Cerebellar cortex (tissue), 1 donor: ENCODE measurements at places on chromosomes 11 and 22.

DNA sequence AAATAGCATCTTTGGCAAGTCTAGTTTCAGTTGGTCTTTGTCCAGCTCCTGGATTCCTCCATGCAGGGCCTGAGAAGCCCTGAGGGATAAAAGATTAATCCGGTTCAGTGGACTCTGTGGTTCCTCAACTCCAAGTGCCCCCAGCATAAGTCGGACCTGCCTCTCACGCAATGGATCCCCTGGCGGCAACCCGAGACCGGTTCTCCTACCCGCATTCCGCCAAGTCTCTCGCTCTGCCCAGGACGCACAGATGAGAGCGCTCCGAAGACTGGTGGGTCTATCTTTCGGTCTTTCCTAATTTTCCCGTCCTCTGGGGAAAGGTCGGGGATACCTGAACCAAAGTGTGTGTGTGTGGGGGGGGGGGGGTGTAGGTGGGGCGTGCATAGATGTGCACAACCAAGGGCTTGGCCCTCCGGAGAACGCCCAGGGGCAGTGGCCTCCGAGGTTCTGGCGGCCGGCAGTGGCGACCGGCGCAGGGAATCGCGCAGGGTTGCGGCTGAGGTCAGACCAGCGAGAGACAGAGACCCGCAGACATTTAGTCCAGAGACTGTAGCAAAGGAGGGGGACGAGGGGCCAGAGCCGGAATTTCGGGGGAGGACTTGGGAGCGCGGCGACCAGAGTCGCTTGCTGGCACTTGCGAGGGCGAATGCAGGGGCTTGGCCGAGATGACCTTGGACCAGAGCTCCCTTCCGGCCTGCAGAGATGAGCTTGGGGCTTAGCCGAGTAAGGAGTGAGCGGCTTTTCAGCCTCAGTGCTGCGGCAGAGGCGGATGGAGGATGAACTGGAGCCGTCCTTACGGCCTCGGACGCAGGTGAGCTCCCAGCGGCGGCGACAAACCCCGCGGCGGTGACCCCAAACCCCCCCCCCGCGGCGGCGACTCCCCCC lies 712 bp upstream of the SLC2A11 start:
- peak; percentile 66 for DNase-seq

GRCh38 chr22:27885977-27886842 lies 32.8 kb downstream of the PITPNB start:
- peak; percentile 57 for DNase-seq

GRCh38 chr11:1963864-1964263 lies 16.7 kb downstream of the MRPL23 start:
- no peak for DNase-seq

GRCh38 chr11:60447070-60447469 lies 8.6 kb upstream of the MS4A1 start:
- no peak for DNase-seq

DNA sequence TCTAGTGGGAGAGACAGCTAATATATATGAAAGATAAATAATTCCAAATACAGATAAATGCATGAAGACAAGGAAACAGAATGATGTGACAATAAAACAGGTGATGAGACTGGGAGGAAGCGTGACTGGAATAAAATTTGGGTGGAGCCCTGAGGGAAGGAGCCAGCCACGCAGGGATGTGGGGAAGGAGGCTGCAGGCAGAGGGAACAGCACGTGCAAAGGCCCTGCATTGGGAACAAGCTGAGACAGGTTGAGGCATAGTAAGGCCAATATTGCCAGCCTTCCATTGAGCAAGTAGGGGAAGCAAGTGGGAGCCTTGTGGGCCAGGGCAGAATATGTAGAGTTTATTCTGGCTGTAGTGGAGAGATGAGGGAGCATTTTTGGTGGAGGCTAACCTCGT lies 107.5 kb upstream of the CRYBB3 start:
- no peak for DNase-seq

GRCh38 chr22:19571995-19572394 lies 47.8 kb upstream of the CLDN5 start:
- DNase-seq, result no peak

- DNase-seq, result no peak
Observed at GRCh38 chr11:122093731-122094275, 22.2 kb downstream of the BLID start.

GRCh38 chr22:32764330-32765131 lies 37.0 kb upstream of the TIMP3 start:
- peak; percentile 19 for DNase-seq

- no peak for DNase-seq
Observed at GRCh38 chr11:121614636-121615240, 162.0 kb upstream of the SORL1-AS1 start.

DNA sequence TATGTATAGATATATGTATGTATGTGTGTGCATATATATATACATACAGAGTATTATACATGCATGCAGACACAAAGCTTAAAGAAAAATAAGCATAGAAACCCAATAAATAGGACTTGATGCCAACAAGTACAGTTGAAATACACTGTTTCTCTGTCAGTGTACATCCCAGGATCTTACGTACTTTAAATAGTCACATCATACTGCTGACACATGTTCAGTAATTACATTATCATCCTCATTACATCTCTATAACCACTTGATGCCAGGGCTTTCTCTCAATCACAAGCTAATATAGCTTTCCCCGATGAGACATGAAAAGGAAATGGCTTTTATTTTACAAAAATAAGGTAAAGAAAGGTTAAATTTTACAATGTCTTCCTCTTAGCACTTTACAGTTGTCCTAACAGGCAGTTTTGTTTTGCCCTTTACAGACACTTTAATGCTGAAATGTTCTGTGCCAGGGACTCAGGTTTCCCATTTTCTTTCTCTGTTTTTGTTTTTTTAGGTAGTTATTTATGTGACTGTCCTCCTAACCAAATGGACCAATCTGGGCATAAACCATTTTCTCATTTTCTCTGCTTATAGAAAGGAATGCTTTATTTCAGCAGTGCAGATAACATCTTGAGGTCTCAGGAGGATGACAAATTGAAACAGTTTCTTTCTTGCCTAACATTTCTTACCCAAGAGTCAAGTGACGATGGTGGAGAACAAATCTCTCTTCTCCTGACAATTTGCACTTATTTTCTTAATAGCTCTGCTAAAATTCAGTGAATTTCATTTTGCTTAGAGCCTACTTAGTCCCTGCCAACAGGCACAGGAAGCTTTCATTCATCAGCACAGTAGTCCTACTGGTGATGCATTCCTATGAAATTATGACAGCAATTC lies 350.2 kb downstream of the TTC28 start:
- no peak for DNase-seq

DNA sequence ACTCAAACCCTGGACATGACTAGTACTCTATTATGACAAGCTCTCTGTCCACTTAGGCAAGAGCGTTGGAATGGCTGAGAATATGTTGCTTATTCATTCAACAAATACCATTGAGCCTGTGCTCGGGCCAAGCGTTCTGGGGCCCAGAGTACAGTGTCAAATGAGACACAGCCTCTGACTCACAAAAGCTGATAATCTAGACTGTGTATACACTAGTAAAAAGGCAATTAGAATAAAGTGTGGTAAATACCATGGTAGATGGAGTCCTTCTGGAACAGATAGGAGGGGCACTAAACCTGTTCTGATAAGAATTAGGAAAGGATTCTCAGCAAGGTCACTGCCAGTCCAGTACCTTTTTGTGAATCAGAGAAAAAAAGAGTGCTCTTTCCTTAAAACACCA lies 24.7 kb downstream of the KCNE3 start:
- DNase-seq, result no peak
